ENCODE measurements at places on chromosomes 13 and 19. TPM values are rescaled to one million over a fixed set of nuclear protein-coding genes. Genes with fewer than 3 reads are reported as not detected.

The CAMSAP3 gene
- total RNA-seq, result 24.0 TPM

The MAST3 gene
- 14.2 TPM for total RNA-seq

The TNFSF9 gene
- 25.1 TPM for total RNA-seq

The SIGLEC5 gene
- not detected for total RNA-seq

The SHISA7 gene
- not detected for total RNA-seq

The KLK14 gene
- 0.76 TPM for total RNA-seq

The TEX101 gene
- not detected for total RNA-seq

The F7 gene
- not detected for total RNA-seq

The C13orf46 gene
- total RNA-seq, result 0.93 TPM

The GPR183 gene
- 0.30 TPM for total RNA-seq

The CACNG7 gene
- not detected for total RNA-seq

The NLRP11 gene
- total RNA-seq, result 0.86 TPM

The NLRP12 gene
- 0.25 TPM for total RNA-seq

The PTPRH gene
- total RNA-seq, result 15.9 TPM

The KLK6 gene
- 40.5 TPM for total RNA-seq

The WDR18 gene
- total RNA-seq, result 124 TPM

The ICAM4 gene
- not detected for total RNA-seq

The MAU2 gene
- total RNA-seq, result 36.2 TPM

The MCF2L gene
- total RNA-seq, result 19.3 TPM

The CYP4F2 gene
- 1.1 TPM for total RNA-seq

The ZNF724 gene
- 7.1 TPM for total RNA-seq

The NCR1 gene
- not detected for total RNA-seq

The CDX2 gene
- total RNA-seq, result 12.5 TPM

The SYCN gene
- not detected for total RNA-seq

The ZNF90 gene
- total RNA-seq, result not detected

The FAM216B gene
- not detected for total RNA-seq

The FSD1 gene
- 20.1 TPM for total RNA-seq

The ACP5 gene
- total RNA-seq, result 1.2 TPM

The DHRS12 gene
- total RNA-seq, result 3.9 TPM

The INSL3 gene
- 0.96 TPM for total RNA-seq

The IFI30 gene
- total RNA-seq, result 64.6 TPM

The NKPD1 gene
- 0.64 TPM for total RNA-seq

The KLK12 gene
- total RNA-seq, result not detected

The IFNL1 gene
- total RNA-seq, result not detected

Data from HCT116 (cell line).